ENCODE measurements at places on chromosomes 7 and 10.

DNA sequence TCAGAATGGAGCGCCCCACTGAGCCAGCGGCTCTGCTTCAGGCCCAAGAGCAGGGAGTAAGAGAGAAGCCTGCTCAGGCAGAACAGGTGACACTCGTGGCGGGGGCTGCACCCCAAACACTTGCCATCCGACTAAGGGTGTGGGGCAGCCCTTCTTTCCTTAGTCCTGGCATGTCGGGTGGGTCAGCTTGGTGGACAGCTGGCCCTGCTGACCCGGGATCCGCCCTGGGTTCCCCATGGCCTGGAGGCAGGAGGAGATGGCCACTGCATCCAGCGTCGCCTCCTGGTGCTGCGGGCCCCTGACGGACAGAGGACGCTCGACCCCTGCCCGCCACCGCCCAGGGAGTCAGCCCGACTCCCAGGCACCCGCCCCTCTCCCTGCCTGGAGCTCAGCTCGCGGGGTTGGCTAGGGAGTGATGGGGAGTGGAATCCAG, 1.2 kb upstream of the PAOX start:
- no peak for DNase-seq

DNA sequence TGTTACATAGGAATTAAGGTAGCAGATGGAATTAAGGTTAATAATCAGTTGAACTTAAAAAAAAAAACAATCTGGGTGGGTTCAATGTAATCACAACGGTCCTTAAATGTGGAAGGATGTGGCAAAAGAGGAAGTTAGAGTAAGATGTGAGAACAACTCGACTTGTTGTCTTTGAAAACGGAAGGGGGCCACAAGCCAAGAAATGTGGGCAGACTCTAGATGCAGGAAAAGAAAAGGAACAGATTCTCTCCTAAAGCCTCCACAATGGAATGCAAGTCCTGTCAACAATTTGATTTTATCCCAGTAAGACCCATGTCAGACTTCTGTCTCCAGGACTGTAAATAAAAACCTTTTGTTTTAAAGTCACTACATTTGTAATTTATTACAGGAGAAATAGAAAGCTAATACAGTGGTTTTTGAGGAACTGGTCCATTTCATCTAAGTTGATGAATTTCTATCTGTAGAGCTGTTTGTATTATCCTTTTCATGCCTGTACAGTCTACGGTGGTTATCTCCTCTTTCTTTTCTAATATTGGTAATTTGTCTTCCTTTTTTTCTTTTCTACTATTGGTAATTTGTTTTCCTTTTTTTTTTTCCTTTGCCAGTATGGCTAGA, 8.6 kb downstream of the MCMBP start:
- DNase-seq, result no peak

DNA sequence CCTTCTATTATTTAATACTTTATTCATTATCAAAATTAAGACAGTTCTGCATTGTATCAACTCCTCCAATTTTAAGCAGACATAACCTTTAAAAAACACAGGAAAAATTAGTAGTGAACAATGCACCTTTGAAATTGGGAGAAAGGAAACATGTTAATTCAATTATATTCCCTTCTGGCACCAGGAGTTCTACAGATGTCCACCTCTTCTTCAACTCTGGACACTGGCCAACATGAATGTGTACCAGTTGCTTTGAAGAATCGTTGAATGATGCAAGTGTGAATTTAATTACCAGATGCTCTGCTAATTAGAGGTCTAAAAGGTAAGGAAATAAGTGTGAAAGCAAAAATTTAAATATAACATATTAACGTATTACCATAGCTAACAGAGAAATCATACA, 206.7 kb upstream of the IGFBP3 start:
- DNase-seq, result no peak

- no peak for DNase-seq
Measured at GRCh38 chr7:135245226-135246190, 11.9 kb downstream of the STRA8 start.

- no peak for DNase-seq
Measured at GRCh38 chr10:47243791-47244190, 56.2 kb upstream of the GDF10 start.

GRCh38 chr10:109207361-109207760, 716.0 kb downstream of the XPNPEP1 start:
- no peak for DNase-seq

DNA sequence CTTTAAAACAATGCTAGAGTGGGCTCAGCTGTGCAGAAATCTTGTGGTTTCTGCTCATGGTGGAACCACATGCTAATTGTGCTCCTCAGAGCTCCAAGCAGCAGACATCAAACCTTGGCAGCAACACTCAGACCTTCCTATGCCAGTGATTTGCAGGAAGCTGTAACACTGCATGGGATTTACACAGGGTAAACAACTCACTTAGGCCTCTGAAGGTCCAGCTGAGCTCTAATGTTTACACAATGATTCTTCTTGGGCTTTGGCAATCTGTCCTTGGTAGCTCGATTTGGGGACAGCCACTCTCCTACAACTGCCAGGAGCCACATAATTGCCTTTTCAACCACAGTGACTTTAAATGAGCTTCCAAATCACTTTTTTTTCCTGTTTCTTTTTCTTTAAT, 97.7 kb upstream of the PDLIM1 start:
- no peak for DNase-seq

DNA sequence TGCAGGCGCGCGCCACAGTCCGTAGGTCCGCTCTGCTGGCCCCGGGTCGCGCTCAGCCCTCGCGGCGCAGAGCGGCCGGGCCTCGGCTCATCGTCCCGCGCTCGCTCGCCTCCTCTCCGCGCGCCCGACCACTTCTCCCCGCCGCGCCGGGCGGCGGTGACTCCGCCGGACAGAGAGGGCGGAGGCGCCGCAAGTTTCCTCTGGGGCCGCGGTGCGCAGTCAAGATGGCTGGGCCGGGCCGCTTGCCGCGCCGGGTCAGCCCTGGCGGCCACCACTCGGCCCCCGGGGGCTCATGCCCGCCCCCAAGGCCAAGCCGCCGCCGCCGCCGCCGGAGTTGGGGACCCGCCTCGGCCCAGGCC, 441 bp downstream of the FZD8 start:
- DNase-seq, result no peak

GRCh38 chr7:50828801-50829200, 46.1 kb upstream of the GRB10 start:
- no peak for DNase-seq

DNA sequence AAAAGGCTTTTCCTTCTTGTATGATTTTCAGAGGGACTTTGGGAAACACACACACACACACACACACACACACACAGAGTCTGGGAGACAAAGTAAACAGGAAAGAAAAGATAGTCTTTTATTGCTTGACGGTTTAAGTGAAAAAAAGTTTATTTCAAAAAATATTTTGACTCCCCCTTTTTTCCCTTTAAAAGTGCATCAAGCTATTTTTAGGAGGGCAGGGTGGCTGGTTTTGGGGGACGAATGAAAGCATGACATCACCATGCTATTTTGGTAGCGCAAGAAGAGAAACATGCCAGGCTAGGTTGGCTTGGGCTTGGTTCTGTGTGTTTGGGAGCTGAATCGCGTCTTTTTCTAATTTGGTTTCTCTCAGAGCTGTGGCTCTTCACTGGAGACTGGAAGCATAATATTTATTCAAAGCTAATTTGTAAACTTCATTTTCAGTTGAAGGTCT, 129.2 kb downstream of the BAMBI start:
- no peak for DNase-seq

GRCh38 chr10:53453196-53453595, 680.6 kb upstream of the MBL2 start:
- no peak for DNase-seq

DNA sequence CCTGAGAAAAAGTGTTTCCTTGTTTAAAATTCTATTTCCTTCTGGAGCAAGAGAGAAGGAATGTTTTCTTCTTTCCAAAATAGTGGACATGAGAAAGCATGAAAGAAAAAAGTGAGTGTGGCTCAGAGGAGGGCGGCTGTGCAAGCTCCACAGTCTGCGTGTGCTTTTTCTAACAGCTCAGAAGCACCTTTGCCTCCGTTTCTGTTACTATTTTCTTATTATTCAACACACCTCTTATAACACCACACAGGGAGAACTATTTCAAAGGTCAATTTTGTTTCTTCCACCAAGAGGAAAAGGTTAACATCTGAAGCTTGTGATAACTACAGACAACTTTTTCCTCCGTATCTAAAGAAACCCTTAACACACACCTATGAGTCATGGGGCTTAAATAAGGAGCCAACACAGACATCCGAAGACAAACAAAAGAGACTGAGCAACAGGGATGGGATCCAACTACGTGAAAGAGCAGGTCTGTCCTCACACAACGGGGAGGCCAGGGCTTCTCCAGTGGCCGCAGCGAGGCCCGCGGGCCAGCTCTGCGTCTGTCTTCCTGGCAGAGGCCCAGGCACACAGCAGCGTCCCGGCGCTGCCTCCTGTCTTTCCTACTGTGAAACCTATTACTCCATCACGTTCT, 36.2 kb upstream of the NCAPG2 start:
- DNase-seq, result peak; percentile 13

DNA sequence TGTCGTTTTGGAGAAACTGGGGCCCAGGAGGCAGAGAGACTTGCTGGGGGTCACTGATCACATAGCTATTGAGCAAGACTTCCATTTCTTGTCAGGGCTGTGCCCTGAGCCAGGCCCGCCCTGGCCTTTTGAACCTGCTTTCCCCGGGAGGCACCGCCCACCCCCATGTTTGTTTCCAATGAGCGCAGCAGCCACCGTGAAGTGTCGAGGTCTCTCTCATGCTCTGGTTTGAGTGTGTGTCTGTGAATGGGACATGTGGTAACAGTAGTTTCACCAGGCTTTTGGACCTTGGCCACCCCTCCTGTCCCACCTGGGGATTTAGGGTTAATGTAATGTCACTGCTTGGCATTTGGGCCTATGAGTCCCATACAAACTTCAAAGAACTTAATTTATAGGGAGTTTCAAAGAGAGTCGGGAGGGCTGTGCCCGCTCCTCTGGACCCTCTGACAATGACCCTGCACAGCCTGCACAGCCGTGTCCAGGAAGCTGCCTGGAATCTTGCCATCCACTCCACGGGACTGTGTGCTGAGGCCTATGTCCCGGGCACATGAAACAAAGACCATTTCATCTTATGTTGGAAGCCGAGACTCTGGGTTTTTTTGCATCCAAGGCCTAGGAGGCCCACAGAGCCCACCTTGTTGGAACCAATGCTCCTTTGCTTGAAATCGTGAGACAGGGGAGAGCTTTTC, 6.3 kb downstream of the PRF1 start:
- DNase-seq, result no peak

- peak; percentile 61 for DNase-seq
Measured at GRCh38 chr7:134669845-134670373, 23.3 kb downstream of the BPGM start.

DNA sequence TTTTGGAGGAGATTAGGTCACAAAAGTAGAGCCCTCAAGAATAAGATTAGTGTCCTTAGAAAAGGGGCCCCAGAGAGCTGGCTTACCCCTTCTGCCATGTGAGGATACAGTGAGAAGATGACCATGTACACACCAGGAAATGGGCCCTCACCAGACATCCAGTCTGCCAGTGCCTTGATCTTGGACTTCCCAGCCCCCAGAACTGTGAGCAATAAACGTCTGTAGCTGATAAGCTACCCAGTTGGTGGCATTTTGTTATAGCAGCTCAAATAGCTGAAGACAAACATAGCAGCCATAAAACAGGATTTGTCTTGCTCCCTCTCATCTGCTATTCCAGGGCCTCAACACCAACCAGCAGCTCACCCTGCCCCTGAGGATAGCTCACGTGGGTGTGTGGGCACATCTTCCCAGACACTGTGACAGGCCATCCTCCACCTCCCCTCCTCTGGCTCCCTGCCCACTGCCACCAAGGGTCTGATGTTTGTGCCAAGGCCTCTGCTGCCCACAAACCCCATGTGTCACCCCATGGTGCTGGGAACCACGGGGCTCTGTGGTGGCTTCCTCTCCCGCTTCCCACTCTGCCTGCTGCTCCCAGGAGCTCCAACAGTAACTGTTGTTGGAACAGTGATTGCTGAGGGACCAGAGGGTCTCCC, 252.4 kb downstream of the USP6NL start:
- DNase-seq, result no peak

DNA sequence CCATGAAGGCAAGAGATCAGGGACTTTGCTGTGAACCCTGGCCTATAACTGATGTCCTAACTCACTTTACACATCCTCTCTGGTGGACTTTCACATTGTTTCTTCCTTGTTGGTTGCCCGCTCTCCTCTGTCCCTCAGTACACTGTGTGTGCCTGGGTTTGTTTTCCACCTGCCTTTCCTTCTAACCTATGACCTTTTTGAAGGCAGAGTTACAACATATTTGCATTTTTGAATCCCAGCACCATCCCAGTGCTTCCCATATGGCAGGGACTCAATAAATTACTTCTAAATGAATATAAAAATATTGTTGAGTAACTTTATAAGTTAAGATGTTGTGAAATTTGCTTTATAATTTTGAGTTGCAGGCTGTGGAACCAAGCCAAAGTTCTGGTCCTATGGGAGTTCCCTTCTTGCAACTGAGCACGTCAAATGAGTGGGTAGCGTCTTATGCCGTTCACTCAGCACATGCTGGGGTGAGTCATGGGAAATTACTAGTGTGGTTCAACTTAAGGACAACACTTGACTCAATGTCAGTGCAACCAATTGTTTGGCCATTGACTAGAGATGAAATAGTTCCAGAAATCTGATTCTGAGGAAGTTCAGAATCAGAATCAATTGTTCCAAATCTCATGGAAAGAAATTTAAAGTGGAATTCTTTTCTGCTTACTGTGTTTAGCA, 250.9 kb downstream of the TWIST1 start:
- DNase-seq, result peak; percentile 99

- DNase-seq, result no peak
Measured at GRCh38 chr7:2965745-2966270, 77.9 kb downstream of the CARD11 start.

- peak; percentile 85 for DNase-seq
Measured at GRCh38 chr10:110651044-110651958, 7.2 kb downstream of the RBM20 start.

DNA sequence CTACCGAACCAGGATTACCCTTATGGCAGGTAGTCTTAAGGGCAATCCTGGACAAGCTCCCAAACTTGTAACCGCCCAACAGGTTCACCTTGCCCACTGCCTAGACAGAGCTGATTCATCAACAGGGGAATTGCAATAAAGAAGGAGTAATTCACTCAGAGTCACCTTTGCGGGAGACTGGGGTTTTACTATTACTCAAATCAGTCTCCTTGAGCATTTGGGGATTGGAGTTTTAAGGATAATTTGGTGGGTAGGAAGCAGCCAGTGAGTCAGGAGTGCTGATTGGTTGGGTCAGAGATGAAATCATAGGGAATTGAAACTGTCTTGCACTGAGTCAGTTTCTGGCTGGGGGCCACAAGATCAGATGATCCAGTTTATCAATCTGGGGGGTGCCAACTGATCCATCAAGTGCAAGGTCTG, 25.3 kb downstream of the HK1 start:
- no peak for DNase-seq
